ENCODE measurements at places on chromosomes 3 and 15.

DNA sequence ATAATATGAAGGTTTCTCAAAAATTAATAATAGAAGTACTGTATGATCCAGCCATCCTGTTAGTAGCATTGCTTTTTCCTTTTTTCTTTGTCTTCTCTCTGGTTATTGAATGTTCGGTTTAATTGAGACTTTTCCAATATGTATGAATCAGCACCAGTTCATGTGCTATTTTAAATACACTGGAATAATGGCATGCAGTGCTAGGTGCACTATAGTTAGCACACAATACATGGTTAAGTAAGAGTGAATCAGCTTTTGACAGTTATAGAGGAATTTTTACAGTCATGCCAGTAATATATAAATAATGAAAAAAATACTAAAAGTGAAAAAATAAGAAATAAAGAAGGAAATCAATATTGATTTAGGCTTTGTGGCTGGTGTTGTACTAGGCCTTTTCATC lies 113.8 kb upstream of the STRIT1 start:
- no peaks in the 10 kb centered on the region for H3K36me3 ChIP-seq
- H3K27me3 ChIP-seq, result no peaks in the 10 kb centered on the region
- no peaks in the 10 kb centered on the region for H3K4me1 ChIP-seq
- H3K27ac ChIP-seq, result no peak overlapping the region
- no peak for DNase-seq
- H3K4me3 ChIP-seq, result no peak overlapping the region

GRCh38 chr3:31159331-31160039 lies 265.0 kb upstream of the GADL1 start:
- no peaks in the 10 kb centered on the region for H3K36me3 ChIP-seq
- no peaks in the 10 kb centered on the region for H3K27me3 ChIP-seq
- DNase-seq, result no peak
- no peaks in the 10 kb centered on the region for H3K4me1 ChIP-seq
- no peak overlapping the region for H3K27ac ChIP-seq

DNA sequence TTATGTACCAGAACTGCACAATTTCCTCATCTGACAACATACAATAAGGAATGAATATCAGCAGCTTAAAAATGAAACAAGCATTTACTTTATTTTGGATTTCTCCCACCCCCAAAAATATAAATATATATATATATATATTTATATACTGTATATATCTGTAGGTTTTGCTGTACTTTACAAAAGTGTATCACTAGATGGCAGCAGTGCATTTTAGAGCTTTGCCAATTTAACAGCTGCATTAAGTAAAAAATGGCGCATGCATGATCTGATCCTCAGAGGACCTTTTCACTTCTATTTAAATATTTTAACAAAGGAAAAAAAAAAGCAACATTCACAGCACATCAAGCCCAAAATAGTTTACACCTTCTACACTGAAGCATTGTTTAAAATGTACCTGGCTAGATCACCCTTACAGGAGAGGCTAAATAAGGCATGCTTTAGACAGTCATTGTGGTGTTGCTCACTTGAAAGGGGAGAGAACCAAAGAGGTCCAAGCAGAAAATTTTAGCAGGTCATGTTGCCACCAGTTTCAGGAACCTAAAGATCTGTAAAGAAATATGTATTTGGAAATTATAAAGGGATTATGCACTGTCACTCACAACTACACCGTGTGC lies 72.6 kb downstream of the NPTN start:
- no peak overlapping the region for H3K4me3 ChIP-seq
- no peaks in the 10 kb centered on the region for H3K27me3 ChIP-seq

DNA sequence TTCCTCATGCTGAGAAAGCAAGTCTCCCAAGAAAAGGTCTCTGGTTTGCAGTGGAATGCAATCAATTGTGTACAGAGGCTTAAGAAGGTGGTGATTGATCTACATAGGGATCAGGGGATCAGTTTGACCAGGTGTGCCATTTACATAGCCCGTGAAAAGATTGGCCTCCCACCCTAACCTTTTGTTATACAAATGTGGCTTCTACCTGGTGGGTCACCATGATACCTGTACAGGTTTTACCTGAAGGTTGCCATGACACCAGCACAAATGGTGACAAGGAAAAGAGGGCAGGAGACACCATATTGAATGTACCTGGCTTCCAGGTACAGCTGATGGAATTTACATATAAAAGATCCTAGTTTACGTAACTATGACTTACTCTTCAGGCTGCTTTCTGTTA lies 25.5 kb upstream of the TEX55 start:
- H3K4me3 ChIP-seq, result no peak overlapping the region
- H3K27me3 ChIP-seq, result no peaks in the 10 kb centered on the region
- no peak overlapping the region for H3K27ac ChIP-seq
- DNase-seq, result no peak
- no peaks in the 10 kb centered on the region for H3K36me3 ChIP-seq
- H3K4me1 ChIP-seq, result no peaks in the 10 kb centered on the region

- H3K4me3 ChIP-seq, result no peak overlapping the region
- no peaks in the 10 kb centered on the region for H3K36me3 ChIP-seq
- peaks cover 9% of the 10 kb centered on the region for H3K4me1 ChIP-seq
- no peak for DNase-seq
- no peak overlapping the region for H3K27ac ChIP-seq
Measured at GRCh38 chr15:74431116-74431515, 2.6 kb downstream of the SEMA7A start.

DNA sequence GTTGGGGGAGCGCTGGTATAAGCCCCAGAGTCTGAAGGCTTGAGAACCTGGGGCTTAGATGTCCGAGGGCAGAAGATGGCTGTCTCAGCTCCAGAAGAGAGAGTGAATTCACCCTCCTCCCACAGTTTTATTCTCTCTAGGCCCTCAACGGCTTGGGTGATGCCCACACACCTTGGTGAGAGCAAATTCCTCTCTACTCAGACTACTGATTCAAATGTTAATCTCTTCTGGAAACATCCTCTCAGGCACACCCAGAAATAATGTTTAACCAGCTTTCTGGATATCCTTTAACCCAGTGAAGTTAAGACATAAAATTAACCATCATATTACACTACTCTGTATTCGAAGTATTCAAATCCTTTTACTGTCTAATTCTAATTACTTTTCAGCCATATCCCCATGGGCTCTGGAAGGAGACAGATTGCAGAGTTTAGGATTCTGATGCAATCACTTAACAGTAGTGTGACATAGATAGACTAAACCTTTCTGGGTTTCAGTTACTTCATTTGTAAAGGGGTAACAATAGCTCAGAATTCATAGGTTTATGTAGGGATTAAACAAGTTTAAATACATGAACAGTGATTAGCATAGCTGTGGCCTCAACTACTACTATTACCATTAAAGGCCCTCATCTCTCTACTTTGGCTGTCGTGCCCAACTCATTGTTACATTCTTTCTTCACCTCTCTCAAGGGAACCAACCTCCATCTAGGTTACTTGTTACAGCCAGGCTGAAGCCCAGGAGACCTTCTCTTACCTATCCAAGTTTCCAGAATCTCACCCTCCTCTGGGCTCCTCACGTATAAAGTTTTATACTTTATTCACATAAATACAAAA lies 25.7 kb upstream of the ANO10 start:
- no peak overlapping the region for H3K4me3 ChIP-seq
- no peak overlapping the region for H3K27ac ChIP-seq
- DNase-seq, result no peak
- no peaks in the 10 kb centered on the region for H3K36me3 ChIP-seq

- no peak for DNase-seq
- no peaks in the 10 kb centered on the region for H3K36me3 ChIP-seq
- H3K4me1 ChIP-seq, result no peaks in the 10 kb centered on the region
- no peak overlapping the region for H3K4me3 ChIP-seq
Measured at GRCh38 chr3:72991522-72991921, 5.1 kb upstream of the PPP4R2 start.

DNA sequence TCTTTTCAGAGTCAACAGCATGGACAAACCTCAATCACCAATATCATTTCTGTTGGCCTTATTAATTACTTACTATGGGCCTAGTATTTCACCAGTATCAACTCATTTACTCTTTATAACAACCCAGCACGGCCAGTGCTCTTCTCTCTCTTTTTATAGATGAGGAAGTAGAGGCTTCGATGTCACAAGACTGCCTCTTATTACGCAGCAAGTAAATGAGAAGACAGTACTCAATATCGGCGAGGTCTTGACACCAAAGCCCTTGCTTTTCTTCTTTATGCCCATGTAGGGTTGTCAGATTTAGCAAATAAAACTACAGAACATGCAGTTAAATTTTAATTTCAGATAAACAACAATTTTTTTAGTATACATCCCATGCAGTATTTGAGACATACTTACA lies 99.0 kb upstream of the KCNMB2 start:
- H3K4me3 ChIP-seq, result no peak overlapping the region
- no peaks in the 10 kb centered on the region for H3K36me3 ChIP-seq
- DNase-seq, result no peak
- no peaks in the 10 kb centered on the region for H3K27me3 ChIP-seq

GRCh38 chr3:279325-279724 lies 82.8 kb downstream of the CHL1 start:
- no peaks in the 10 kb centered on the region for H3K36me3 ChIP-seq
- peaks cover 1% of the 10 kb centered on the region for H3K4me1 ChIP-seq
- H3K27ac ChIP-seq, result no peak overlapping the region
- no peak overlapping the region for H3K4me3 ChIP-seq
- no peaks in the 10 kb centered on the region for H3K27me3 ChIP-seq
- no peak for DNase-seq

GRCh38 chr15:90225047-90225446 lies 8.7 kb downstream of the CIB1 start:
- no peak for DNase-seq
- no peaks in the 10 kb centered on the region for H3K27me3 ChIP-seq
- no peaks in the 10 kb centered on the region for H3K4me1 ChIP-seq
- H3K36me3 ChIP-seq, result no peaks in the 10 kb centered on the region
- no peak overlapping the region for H3K27ac ChIP-seq
- H3K4me3 ChIP-seq, result no peak overlapping the region

GRCh38 chr3:71072986-71073385 lies 510.5 kb downstream of the FOXP1 start:
- H3K27ac ChIP-seq, result no peak overlapping the region
- DNase-seq, result no peak
- no peaks in the 10 kb centered on the region for H3K27me3 ChIP-seq
- peaks cover 27% of the 10 kb centered on the region for H3K4me1 ChIP-seq
- H3K36me3 ChIP-seq, result no peaks in the 10 kb centered on the region
- H3K4me3 ChIP-seq, result no peak overlapping the region

- no peak for DNase-seq
- no peaks in the 10 kb centered on the region for H3K27me3 ChIP-seq
- no peak overlapping the region for H3K4me3 ChIP-seq
- H3K4me1 ChIP-seq, result peaks cover 1% of the 10 kb centered on the region
Measured at GRCh38 chr3:150312018-150312657, 96.0 kb upstream of the TSC22D2 start.

DNA sequence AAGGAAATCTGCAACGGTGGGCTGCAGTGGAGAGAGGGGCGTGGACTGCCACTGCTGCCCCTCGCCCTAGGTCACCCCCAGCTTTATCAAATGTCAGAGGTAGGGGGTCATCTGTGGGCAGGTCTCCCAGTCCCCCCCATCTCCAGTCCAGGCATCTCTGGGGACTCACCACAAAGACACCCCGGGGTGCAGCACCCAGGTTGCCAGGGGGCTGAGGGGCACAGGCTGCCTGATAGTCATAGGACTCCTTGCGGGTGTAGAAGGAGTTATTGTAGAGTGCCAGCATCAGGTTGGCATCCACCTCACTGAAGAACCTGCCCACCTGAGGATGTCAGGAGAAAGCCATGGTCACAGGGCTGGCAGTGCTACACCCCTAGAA lies 6.5 kb upstream of the TMEM115 start:
- no peak overlapping the region for H3K4me3 ChIP-seq
- no peaks in the 10 kb centered on the region for H3K36me3 ChIP-seq
- no peak for DNase-seq

- H3K27ac ChIP-seq, result no peak overlapping the region
- no peak for DNase-seq
- H3K4me3 ChIP-seq, result no peak overlapping the region
- H3K27me3 ChIP-seq, result no peaks in the 10 kb centered on the region
- H3K4me1 ChIP-seq, result peaks cover 2% of the 10 kb centered on the region
Measured at GRCh38 chr3:133295944-133296917, 103.6 kb upstream of the BFSP2 start.

- H3K36me3 ChIP-seq, result no peaks in the 10 kb centered on the region
- DNase-seq, result no peak
- H3K27me3 ChIP-seq, result no peaks in the 10 kb centered on the region
- H3K4me3 ChIP-seq, result no peak overlapping the region
Measured at GRCh38 chr3:18389108-18389733, 35.9 kb downstream of the SATB1 start.

DNA sequence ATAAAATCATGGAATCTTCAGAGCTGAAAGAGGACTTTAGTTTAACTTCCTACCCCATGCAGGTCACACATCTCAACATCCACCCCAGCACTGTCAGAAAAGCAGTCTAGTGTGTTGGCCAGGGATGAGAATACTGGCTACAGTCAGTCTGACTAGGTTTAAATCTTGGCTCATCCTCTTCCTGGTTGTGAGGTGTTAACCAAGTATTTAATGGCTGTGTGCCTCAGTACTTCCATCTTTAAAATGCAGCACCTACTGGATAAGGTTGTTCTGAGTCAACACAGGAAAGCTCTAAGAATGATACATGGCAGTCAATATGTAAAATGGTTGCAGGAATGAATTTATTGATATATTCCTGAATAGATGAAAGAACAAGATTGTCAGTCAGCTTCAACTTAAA lies 3.1 kb downstream of the CFAP44 start:
- H3K4me1 ChIP-seq, result peaks cover 3% of the 10 kb centered on the region
- no peak for DNase-seq
- H3K36me3 ChIP-seq, result no peaks in the 10 kb centered on the region
- H3K27me3 ChIP-seq, result no peaks in the 10 kb centered on the region
- H3K27ac ChIP-seq, result no peak overlapping the region

- no peak overlapping the region for H3K27ac ChIP-seq
- no peaks in the 10 kb centered on the region for H3K36me3 ChIP-seq
- no peaks in the 10 kb centered on the region for H3K4me1 ChIP-seq
- no peaks in the 10 kb centered on the region for H3K27me3 ChIP-seq
- no peak overlapping the region for H3K4me3 ChIP-seq
- no peak for DNase-seq
Measured at GRCh38 chr3:114218578-114219185, 18.7 kb downstream of the ZNF80 start.

- no peaks in the 10 kb centered on the region for H3K36me3 ChIP-seq
- H3K27me3 ChIP-seq, result no peaks in the 10 kb centered on the region
- H3K27ac ChIP-seq, result no peak overlapping the region
- no peak for DNase-seq
- H3K4me1 ChIP-seq, result no peaks in the 10 kb centered on the region
Measured at GRCh38 chr3:63687278-63688225, 35.1 kb downstream of the SNTN start.

GRCh38 chr3:155512867-155513261 lies 219.4 kb upstream of the STRIT1 start:
- H3K4me1 ChIP-seq, result no peaks in the 10 kb centered on the region
- no peak overlapping the region for H3K27ac ChIP-seq
- H3K27me3 ChIP-seq, result no peaks in the 10 kb centered on the region
- DNase-seq, result no peak
- H3K4me3 ChIP-seq, result no peak overlapping the region

DNA sequence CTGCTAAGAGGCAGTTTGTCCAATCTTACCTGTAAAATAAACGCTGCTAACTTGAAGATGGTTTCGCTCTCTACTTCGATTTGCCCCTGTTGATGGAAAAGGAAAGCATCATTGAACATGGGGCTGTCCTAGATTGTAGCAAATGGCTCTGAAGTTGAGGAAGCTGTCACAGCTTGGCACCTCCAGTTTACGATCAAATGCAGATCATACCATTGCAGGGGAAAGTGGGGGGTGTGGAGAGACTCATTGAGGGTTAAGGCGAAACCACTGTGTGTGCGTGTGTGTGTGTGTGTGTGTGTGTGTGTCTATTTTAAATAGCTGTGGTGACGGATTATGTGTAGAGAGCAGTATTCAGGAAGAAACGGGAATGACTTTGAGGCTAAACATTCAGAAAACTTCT lies 127.6 kb upstream of the LMOD3 start:
- no peaks in the 10 kb centered on the region for H3K36me3 ChIP-seq
- DNase-seq, result no peak
- no peaks in the 10 kb centered on the region for H3K27me3 ChIP-seq
- no peak overlapping the region for H3K27ac ChIP-seq
- H3K4me3 ChIP-seq, result peak overlapping the region; percentile 4
- H3K4me1 ChIP-seq, result no peaks in the 10 kb centered on the region

Data from ovary (tissue), 10 donors.